ENCODE measurements at places on chromosomes 12 and 14.

GRCh38 chr14:85604714-85605113 lies 74.8 kb downstream of the FLRT2 start:
- DNase-seq, result no peak

DNA sequence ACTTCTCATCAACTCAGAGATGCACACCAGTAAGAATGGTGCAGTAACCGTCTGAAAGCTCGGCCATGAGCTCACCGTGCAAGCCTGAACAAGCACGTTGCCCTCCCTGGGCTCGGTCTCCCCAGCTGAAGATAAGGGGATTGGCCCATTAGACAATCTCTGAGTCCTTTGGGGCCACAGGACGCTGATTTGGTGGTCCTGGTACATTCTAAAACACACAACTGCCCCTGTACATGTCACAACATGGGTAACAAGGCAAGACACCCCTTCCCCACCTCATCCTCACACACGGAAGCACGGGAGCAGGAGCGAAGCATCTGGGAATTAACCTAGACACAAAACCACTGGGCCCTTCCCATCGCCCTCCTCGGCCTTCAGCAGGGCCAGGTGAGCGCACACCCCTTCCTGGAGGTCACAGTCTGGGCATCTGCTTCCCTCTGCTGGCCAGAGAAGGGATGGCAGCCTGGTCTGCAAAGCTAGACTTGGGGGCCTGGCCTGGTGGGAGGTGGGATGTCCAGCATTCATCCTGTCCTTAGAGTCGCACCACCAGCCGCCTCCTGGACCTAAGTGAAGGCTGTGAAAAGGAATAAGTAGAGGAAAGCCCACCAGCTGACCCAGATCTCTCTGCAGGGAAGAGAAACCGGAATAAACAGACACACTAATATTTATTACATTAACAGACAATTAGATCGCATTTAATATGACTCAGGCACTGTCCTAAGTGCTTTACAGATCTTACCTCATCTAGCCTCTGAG lies 18.9 kb upstream of the SMUG1 start:
- peak; percentile 89 for DNase-seq

- no peak for DNase-seq
These were observed 9.2 kb downstream of the AGAP2 start for GRCh38 chr12:57729321-57729844.

DNA sequence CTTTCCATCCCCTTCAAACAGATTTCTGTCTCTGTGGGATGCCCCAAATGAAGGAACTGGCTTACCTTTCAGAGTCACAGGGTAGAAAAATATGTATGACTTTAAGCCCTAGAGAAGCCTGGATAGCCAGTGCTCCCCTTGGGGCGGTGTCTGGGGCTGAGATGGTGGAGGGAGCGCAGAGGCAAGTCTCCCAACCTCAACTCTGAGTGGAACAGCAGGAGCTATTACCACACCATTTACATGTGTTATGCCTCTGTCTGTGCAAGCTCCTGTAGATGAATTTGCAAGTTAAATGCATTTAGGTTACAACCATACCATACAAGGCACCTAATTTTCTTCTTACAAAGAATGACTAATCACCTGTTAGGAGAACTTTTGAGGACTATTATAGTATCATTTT lies 50.4 kb upstream of the CLMN start:
- no peak for DNase-seq

DNA sequence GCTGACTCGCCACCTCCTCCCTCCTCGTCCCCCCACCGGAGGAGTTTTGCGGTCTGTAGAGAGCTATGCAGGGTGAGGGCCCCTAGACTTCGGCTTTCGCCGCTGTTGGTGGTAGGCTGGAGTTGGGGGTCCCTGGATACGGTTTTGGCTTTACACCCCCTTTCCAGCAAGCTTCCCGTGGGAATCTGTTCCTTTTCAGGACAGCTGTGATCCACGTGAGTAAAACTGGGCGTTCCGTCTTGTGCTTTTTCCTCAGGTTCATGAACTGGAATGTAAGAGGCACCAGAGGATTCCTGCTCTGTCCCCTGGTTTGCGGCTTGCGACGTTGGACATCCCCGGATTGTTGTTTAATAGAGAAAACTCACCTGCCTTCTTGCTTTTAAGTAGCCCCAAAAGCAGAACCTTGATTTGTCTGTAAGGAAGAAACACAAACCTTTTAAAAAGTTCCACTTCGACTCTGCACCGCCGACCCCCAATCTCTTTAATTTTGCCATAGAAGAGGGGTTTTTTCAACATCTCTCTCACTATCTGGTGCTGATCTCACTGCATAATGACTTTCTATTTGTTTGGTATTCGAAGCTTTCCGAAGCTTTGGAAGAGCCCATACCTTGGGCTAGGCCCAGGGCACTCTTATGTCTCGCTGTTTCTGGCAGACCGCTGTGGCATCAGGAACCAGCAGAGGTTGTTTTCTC lies 490 bp downstream of the PRORP start:
- DNase-seq, result no peak

DNA sequence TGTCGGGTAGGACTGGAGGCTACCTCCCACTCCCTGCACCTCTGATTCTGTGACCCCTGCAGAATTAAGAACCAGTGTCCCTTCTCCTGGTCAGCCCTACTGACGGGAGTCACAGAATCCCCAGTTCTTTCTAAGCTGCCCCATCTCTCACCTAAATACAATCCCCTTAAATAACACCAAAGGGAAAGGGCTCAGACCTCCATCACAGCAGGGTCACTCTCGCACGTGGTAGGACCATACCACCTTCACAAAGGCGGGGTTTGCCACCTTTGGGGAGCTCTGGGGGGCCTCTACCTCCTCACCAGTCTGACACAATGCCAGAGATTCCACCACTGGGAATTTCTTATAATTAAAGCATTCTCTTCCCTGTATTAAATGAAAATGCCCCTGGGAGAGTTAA lies 35.6 kb downstream of the DAD1 start:
- DNase-seq, result no peak

DNA sequence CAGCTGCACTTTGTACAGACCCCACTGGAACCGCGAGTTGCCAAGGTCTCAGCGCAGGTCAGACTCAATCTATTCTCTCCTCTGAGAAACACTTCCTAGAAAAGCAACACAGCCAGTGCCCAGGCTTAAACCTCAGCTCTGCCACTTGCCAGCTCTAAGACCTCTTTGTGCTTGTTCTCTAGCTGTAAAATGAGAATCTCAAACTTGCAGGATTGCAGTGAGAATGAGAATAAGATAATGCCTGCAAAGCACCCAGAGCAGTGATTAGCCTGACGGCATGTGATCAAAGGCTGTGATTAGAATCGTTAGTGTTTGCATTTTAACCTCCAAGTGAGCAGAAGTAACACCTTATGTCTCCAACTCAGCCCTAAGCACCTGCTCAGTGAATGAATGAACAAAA lies 21.3 kb downstream of the ANO2 start:
- DNase-seq, result no peak

DNA sequence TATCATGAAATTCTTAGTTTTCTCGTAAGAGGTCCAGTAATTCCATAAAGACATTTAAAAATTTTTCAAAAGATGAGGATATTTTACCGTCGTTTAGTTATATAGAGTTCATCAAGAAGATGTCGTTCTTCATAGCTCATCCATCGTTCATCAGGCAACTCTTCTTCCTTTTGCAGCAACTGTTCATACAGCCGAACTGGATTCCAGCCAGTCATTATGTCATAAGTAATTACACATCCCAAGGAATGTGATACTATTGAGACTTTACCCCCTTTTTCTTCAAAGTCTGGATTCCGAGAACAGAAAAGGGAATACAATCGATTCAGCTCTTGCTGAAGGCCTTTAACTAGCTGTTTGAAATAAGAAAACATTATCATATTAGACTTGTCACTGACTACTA lies 90.3 kb downstream of the DDHD1 start:
- no peak for DNase-seq

- DNase-seq, result no peak
These were observed 23.5 kb downstream of the ATP5MC2 start for GRCh38 chr12:53652366-53652765.
